ENCODE measurements at places on chromosomes 11 and 22. TPM values are rescaled to one million over a fixed set of nuclear protein-coding genes. Genes with fewer than 3 reads are reported as not detected.

EIF3F gene
- total RNA-seq, result 182 TPM

PGA5 gene
- not detected for total RNA-seq

TBX10 gene
- not detected for total RNA-seq

DNA sequence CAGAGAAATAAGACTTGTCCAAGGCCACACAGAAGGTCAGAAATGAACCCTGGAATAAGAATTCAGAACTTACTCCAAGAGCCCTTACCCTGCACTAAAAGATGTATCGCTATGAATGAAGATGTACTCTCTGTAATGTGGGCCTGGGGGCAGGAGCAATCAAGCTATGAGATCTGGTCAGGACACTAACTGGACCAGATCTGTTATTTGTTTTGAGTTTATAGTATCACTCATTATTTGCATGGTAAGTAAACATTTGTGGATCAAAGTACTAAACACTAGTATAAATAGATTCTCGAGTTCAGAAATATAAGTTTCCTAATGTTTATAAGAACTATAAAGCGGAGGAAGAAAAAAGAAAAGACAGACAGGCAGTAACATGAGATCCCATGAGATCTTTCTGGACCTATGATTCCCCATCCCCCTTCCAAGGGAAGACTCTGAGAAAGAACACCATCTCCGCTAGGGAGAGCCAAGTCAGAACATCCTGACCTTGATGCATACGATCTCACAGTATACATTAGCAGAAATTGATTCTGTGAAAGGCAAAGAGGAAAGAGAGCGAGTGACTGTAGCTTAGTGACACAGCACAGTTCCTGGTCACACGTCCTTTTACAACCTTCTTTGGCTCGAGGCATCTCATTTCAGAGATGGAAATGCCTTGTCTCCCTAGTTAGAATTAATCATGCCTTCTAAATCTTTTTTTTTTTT lies 71.2 kb downstream of the USP35 start:
- no peak for DNase-seq
- no peaks in the 10 kb centered on the region for H3K27me3 ChIP-seq
- H3K36me3 ChIP-seq, result no peaks in the 10 kb centered on the region
- no peak overlapping the region for H3K27ac ChIP-seq

GRCh38 chr11:76302996-76303395 lies 77.9 kb downstream of the THAP12 start:
- no peaks in the 10 kb centered on the region for H3K4me1 ChIP-seq
- H3K36me3 ChIP-seq, result no peaks in the 10 kb centered on the region
- no peak overlapping the region for H3K27ac ChIP-seq
- no peak for DNase-seq
- H3K27me3 ChIP-seq, result peaks cover 7% of the 10 kb centered on the region
- H3K4me3 ChIP-seq, result no peak overlapping the region

DNA sequence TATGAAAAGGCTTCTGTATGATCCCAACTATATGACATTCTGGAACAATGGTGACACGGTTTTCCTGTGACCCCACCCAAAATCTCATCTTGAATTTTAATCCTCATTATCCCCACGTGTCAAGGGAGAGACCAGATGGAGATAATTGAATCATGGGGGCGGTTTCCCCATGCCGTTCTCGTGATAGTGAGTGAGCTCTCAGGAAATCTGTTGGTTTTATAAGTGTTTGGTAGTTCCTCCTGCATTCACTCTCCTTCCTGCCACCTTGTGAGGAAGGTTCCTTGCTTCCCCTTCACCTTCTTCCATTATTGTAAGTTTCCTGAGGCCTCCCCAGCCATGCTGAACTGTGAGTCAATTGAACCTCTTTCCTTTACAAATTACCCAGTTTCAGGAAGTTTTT lies 53.1 kb upstream of the TSPAN18 start:
- no peak overlapping the region for H3K4me3 ChIP-seq
- no peak for DNase-seq
- H3K36me3 ChIP-seq, result no peaks in the 10 kb centered on the region
- peaks cover 10% of the 10 kb centered on the region for H3K27me3 ChIP-seq
- no peaks in the 10 kb centered on the region for H3K4me1 ChIP-seq

DNA sequence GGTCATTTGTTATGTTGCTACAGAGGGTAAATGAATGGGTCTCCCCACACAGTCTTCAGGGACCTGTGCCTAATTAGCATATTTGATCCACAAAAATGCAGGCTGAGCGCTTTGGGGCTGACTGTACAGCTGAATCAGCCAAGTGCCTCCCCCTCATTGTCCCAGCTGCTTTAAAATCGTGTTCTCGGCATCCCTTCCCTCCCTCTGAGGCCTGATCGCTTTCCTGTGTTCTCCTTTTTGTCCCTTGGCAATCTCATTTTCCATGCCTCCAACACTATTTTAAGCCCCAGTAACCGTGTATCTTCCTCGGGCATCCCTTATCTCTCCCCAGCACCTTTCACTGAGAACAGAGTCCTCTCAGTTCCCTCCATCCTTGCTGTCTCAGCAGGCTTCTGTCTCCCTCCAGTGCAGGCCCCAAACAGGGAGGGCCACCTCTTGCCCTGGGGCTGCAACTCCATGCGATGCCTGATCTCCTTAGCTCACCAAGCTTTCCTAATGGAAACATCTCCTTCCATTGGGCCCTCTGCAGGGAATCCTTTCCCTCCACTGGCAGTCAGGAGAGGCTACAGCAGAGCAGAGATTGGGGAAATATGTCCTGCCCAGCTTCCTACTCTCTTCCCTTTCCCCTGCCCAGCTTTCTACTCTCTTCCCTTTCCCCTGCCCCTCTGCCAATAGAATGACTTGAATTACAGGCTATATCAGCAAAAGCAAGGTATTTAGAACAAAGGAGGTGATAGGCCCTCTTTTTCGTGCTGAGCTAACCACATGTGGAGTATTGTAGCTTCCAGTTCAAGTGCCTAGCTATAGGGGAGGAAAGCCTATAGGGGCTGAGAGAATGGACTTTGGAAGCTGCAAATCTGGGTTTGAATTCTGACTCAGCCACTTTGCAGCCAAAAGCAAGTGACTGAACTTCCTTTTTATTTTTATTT lies 13.8 kb downstream of the UQCR10 start:
- no peak overlapping the region for H3K4me3 ChIP-seq
- H3K27me3 ChIP-seq, result no peaks in the 10 kb centered on the region
- DNase-seq, result peak; percentile 80
- peaks cover 39% of the 10 kb centered on the region for H3K4me1 ChIP-seq

DNA sequence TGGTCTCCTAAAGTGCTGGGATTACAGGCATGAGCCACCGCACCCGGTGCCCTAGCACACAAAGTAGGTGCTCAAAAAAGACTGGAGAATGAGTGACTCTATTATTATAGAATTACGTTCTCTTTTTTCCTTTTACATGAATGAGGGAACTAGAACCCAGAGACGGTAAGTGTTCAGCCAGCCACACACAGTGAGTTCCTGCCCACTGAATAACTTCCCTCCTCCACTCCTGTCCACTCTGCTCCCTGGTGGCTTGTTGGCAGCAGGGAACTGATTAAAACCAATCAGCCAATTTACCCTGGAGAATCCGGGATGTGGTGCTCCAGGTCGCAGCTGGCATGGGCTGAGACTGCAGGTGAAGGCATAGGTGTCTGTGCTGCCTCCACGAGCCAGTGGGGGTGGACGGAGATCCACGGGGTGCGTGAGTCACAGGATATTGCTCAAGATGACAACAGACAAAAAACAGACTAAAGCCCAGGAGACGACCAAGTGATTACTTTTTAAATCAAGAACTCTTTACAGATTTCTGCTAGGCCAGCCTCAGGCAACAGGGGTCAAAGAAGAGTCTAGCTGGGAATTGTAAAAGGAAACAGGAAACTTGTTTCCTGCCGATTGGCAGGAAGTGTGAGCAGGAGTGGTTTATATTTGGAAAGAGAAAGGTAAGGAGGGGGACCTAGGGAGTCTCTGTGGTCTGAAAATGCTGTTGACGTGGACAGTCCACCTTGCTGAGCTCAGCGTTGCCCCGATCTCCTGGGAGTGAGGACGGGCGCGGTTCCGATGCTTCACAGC lies 95.2 kb upstream of the TP53I11 start:
- H3K27me3 ChIP-seq, result no peaks in the 10 kb centered on the region
- peak overlapping the region; percentile 83 for H3K27ac ChIP-seq

DNA sequence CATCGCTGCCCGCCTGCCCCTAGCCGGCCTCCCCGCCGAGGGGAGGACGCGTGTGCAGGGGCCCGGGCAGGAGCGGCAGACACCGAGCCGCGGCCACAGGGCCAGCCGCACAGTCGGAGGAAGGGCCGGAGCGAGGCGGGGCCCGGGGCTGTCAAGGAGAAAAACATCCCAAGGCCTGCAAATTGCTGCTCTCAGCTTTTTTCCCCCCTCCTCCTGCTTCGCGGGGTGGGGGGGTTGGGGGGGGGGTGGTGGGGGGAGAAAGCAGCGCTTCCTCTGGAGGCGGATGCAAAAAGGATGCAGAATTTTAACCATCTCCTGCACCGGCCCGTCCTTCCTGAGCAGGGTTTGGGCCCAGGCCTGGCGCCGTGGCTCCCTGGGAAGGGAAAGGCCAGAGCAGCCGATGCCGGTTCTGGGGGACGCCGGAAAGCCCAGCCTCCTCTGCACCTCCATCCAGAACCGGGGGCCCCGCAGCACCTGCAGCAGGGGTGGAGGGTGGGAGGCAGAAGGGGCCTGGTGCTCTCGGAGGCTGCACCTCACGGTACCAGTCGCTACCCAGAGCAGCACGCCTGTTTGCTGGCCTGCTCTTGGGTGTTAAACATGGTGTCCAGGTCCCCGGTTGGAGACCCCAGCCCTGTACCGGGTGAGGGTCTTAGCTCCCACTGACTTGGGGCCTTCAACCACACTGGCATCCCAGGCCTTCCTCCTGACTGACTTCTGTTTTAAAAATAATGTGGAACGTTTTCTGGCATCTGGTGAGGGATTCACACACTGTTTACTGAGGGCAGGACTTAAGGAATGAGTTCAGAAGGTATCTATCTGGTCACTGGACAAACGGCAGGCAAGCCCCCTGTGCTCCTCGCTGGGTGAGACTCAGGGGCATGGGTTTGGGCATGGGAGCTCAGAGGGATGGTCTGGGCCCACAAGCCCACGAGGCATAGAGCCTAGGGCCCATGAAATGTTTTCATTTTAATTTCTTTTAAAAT lies 77.4 kb upstream of the WNT7B start:
- H3K36me3 ChIP-seq, result no peaks in the 10 kb centered on the region
- peak overlapping the region; percentile 74 for H3K4me3 ChIP-seq
- peak; percentile 57 for DNase-seq
- peaks cover 65% of the 10 kb centered on the region for H3K4me1 ChIP-seq
- no peaks in the 10 kb centered on the region for H3K27me3 ChIP-seq

DNA sequence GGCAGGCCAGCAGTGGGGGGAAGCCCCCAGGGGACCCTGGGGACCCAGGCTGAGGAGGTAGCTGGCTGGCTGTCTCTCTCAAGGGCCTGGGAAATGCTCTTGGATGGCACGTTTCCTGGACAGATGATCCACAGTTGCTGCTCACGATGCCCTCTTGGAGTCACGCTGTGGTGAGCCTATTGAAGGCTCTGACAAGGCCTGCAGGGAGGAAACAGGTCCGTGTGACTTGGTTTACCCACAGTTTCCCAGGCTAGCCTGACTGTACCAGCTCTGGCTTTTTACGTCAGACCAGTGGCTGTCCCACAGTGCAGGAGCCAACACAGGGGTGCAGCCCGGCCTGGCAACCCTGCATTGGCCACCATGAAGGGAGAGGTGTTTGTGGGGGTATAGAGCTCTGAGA lies 29.2 kb upstream of the PPARA start:
- H3K4me3 ChIP-seq, result no peak overlapping the region
- no peak for DNase-seq
- H3K27me3 ChIP-seq, result no peaks in the 10 kb centered on the region
- peaks cover under 1% of the 10 kb centered on the region for H3K4me1 ChIP-seq
- no peaks in the 10 kb centered on the region for H3K36me3 ChIP-seq
- no peak overlapping the region for H3K27ac ChIP-seq

DNA sequence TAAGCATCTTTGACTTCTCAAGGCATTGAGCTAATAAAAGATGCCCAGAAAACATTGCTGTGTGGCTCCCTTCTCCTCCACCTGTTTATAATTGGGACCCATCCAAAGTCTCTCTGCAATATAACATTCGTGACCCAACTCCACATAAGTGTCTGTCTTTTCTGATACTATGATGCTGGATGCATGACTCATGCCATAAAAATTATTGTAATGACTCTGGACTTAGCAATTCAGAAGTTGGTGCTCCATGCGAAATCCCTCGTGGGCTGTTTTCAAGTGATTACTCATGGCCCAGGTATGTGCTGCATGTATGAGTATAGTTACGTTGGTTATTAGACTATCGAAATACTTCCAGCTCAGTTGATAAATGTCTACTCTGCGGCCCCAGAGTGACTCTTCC lies 11.7 kb downstream of the FJX1 start:
- peak overlapping the region; percentile 52 for H3K27ac ChIP-seq
- DNase-seq, result peak; percentile 99
- peaks cover 21% of the 10 kb centered on the region for H3K4me1 ChIP-seq
- H3K27me3 ChIP-seq, result no peaks in the 10 kb centered on the region

DNA sequence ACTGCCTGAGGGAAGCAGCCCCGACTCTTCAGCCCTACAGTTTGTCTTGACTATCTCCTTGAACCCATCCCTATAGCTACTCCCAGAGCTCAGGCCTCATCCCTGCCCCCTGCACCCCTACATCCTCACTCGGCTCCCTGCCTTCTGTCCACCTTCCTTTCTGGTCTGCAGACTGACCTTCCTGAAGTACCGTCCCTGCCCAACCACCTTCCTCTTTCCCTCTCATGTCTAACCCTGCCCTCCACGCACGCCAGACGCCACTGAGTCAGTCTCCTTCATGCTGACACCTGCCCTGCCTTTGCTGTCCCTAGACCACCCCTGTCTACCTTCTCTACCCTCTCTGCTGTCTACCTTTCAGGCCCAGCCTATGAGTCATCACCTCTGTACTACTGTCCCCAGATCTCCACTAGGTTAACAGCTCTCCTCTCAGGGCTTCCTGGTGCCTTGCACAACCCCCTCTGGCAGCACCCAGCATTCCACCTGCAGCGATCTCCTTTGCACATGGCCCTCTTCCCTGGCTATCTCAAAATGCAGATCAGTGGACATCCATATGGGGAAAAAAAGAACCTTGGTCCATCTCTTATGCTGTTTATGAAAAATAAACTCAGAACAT lies 8.9 kb downstream of the KCTD21 start:
- H3K4me3 ChIP-seq, result no peak overlapping the region
- H3K27me3 ChIP-seq, result no peaks in the 10 kb centered on the region
- DNase-seq, result peak; percentile 25
- H3K27ac ChIP-seq, result no peak overlapping the region
- H3K36me3 ChIP-seq, result peaks cover 10% of the 10 kb centered on the region
- H3K4me1 ChIP-seq, result no peaks in the 10 kb centered on the region

GRCh38 chr22:46537225-46537945 lies at the start of gene CELSR1:
Gene CELSR1 (minus strand): TSS chr22:46537620. CDS start chr22:46537170, 450 bp downstream.
- no peak within 1 kb of the TSS for H3K27ac ChIP-seq
- H3K4me3 ChIP-seq, result peak within 1 kb of the TSS; percentile 81
- peak; percentile 55 for DNase-seq
- peaks cover 29% of the 10 kb centered on the region for H3K4me1 ChIP-seq
- no peaks in the 10 kb centered on the region for H3K36me3 ChIP-seq

DNA sequence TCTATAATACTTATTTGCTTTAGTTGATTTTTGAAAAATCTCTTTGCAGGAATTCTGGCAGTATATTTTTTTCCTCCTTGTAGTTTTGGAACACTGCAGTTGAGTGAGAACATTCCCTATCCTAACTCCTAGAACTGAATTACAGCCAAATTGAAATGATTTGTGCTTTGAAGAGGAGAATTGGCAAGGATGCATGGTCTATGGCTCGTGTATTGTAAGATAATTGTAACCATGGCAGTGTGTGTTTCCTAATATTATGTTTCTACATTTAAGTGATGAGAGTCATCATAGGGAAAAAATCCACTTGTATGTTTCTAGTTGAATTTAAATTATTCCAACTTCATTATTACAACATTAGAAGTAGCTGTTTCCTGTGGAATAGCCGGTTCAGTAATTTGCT lies 80.9 kb upstream of the MYO18B start:
- no peak for DNase-seq
- no peak overlapping the region for H3K4me3 ChIP-seq
- peaks cover 20% of the 10 kb centered on the region for H3K27me3 ChIP-seq
- no peak overlapping the region for H3K27ac ChIP-seq
